ENCODE measurements at places on chromosomes 11 and 22.
A peak's percentile ranks its signal among the peaks of the same experiment; 100 is the strongest.

DNA sequence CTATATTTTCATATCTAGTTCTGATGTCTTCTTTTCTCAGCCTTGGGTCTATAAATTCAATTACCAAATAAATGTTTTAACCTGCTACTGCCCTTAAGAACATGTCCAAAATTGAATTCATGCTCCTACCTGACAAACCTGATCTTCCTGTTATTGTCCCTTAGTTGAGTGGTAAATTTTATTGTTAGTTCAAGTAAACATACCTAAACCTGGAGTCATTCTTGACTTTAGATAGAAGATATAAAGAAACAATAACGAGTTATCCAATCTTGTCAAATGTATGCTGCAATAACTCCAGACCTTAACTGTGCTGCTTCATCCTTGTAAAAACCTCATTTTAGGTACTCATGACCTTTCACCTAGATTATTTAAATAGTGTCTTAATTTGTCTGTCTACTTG is 34.6 kb upstream of the SC5D start:
- DNase-seq, result no peak

GRCh38 chr22:45621836-45622600 is 49.6 kb upstream of the ATXN10 start:
- DNase-seq, result no peak

- peak; percentile 49 for DNase-seq
These were observed 36.5 kb downstream of the NADSYN1 start for GRCh38 chr11:71489311-71490043.

DNA sequence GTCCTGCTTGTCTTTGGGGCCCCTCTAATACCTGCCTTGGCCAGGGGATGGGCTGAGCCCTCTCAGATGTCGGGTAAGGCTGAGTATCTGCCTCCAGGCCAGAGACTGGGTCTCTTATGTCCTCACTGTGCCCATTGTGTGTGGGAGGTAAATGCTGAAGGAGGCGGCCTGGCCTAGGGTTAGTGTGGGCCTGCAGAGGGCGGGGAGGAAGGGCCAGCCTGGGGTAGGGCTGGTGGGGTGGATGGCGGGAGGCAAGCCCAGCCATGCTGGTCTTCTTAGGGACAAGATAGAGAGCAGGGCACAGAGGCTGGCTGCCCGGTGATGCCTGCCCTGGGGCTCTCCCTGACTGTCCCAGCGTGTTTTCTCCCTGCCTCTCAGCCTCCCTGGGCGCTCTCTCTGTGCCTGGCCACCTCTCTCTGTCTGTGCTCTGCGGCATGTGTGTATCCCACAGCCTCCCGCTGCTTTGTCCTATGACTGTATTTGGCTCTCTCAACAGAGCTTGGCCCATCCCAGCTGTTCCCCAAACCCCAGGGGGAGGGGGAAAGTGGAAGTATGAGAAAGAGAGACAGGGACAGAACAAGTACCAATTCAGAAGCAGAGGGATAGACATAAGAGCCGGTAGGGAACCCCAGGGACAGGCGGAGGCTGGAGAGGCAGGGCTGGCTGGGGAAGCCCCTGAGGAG is 57.0 kb downstream of the PDE2A start:
- no peak for DNase-seq

- no peak for DNase-seq
These were observed 29.9 kb downstream of the SFI1 start for GRCh38 chr22:31526270-31526669.

DNA sequence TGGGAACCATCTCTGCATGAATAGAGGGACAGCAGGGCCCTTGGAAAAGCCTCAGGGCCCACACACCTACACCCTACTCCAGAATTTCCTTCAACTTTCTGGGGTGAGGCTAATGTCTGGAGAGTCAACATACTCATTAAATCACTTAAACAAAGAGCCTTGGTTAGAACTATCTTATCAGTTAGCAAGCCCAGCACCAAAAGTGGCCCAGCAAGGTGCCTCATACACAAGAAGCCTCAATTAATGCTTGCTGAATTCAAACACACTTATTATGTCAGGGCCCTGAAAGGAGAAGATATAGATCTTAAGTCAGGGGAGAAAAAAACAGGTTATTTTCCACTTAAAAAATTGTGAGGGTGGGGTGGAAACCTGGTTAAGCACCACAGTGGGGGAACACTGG is 61.4 kb downstream of the C11orf58 start:
- DNase-seq, result no peak

GRCh38 chr11:36354221-36355003 is 58.3 kb downstream of the PRR5L start:
- no peak for DNase-seq

Data from GM12891 (cell line).